ENCODE measurements at places on chromosomes 3 and 15.

DNA sequence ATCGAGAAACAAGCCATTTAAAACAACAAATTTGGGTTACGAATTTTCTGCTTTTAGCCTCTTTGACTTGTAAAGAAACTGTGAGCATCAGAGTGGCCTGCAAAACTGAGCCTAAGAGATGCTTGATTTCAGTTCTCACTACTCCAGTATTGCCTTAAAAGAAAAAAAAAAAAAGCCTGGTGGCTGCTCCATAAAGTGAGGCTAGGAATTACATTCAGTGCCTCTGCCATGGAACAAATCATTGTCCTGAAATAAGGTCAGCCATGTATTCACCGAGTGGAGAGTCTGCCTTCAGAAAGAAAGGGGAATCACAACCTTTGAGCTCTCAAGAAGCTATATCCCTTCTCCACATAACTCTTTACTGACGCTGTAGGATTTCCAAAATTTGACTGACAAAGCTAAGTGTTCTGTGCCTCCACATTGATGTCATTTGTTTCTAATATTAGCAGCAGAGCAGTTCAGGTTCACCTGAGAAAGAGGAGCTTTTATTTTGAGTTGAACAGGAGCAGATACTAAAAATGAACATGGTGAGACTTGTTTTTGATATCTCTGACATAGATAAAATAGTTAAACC lies 137.3 kb downstream of the SSR3 start:
- DNase-seq, result no peak

- peak; percentile 83 for DNase-seq
These were observed 15.0 kb upstream of the RTP3 start for GRCh38 chr3:46482632-46483350.

GRCh38 chr3:194755671-194756459 lies 70.2 kb downstream of the FAM43A start:
- DNase-seq, result no peak

GRCh38 chr15:88788816-88789215 lies 14.4 kb upstream of the ACAN start:
- DNase-seq, result no peak

DNA sequence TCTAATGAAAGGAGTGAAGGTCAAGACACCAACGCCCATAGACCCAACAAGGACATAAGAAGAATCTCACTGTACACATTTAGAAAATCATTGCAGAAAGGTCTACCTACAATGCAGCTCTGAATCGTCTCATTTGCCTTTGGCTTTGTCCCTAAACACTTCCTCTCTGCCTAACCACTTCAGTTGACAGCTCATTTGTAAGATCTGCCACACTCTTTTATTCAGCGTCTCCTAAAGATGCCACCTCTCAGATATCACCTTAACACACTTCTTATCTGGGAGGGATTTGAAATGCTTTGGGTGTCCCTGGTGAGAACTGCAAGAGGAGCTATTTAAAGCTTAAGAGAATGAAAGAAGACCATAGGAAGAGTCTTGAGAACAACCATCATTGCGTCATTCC lies 38.7 kb downstream of the RAB27A start:
- no peak for DNase-seq

DNA sequence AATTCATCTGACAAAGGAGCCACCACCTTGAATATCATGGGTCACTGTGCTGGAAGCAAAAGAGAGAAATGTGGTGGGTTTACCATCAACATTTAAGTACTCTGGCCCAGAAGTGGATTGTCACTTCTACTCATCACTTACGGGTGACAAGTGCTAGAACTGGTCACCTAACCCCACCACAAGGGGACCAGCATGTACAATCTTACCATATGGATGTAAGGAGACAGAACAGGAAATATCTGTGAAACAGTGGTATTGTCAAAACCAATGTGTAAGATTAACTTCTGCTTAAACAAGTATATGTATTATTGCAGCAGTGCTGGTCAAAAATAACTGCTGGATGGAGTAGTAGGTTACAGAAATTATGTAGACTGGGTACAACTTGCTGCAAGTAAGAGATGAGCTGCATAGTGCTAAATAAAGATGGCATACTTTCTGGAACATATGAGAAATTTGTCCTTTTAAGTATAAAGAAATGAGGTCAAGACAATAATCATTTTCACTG lies 171.8 kb downstream of the POTEB3 start:
- DNase-seq, result no peak

DNA sequence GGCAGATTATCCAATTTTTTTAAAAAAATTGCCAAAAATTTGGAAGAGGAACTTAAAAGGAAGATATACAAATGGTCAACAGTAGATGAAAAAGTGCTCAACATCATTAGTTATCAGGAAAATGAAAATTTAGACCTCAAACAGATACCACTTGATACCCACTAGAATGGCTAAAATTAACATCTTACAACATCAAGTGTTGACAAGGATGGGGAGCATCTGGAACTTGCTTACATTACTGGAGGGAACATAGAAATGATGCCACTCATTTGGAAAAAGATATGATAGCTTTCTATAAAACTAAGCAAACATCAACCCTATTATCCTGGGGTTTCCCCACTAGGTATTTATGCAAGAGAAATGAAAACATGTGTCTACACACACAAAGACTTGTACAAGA lies 284.5 kb upstream of the CHRNA7 start:
- DNase-seq, result no peak

- no peak for DNase-seq
These were observed 74.9 kb downstream of the TOP2B start for GRCh38 chr3:25589783-25590258.

- no peak for DNase-seq
These were observed 289.8 kb downstream of the ZBTB20 start for GRCh38 chr3:114857299-114857701.

- no peak for DNase-seq
These were observed 34.9 kb downstream of the APH1B start for GRCh38 chr15:63312286-63312685.

- DNase-seq, result peak; percentile 53
These were observed 25.7 kb upstream of the GALNT15 start for GRCh38 chr3:16148783-16149182.

DNA sequence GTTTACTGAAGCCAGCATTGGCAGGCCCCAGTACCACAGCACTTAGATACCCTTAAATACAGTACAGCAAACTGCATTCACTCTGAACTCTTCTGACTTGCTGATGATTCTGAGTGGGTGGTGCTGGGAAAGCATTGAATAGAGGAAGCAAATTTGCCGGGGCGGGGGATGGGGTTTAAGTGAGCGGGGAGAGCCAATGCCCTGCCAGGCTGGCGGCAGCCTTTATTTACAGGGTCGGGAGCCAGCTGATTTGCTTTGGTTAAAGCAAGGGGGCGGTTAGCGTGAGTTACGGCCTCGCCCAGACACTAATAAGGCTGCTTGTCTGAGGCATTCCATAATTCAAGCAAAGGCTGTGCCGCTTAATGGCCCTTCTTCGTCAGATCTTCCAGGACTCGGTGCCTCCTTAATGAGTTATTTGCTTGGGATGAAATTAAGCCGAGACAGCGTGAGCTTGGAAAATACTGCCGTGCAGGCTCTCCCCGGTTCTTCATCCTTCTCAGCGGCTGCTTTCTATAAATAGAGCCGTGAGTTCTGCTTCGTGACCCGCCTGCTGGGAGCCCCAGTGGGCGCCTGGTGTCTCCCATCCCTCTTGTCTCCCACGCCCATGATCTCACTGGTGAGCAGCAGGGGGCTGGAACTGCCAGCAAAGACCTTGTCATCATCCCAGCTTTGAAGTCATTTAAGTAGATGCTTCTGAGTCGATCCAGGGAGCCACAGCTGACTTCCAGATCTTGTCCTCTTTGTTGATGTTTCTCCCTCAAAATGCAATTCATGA lies 25.8 kb downstream of the SPSB4 start:
- DNase-seq, result peak; percentile 20

GRCh38 chr3:109413049-109413448 lies 75.7 kb upstream of the DPPA4 start:
- DNase-seq, result peak; percentile 61

GRCh38 chr15:38374029-38374428 lies 79.9 kb upstream of the FAM98B start:
- no peak for DNase-seq

- no peak for DNase-seq
These were observed 157.6 kb upstream of the CTDSPL start for GRCh38 chr3:37704064-37704463.
